GM10248 (cell line): ENCODE measurements at places on chromosomes 4 and X.

GRCh38 chr4:95552942-95553550, 4.3 kb upstream of the UNC5C start:
- DNase-seq = no peak

GRCh38 chr4:121829511-121829910, 5.8 kb upstream of the CCNA2 start:
- DNase-seq = no peak

DNA sequence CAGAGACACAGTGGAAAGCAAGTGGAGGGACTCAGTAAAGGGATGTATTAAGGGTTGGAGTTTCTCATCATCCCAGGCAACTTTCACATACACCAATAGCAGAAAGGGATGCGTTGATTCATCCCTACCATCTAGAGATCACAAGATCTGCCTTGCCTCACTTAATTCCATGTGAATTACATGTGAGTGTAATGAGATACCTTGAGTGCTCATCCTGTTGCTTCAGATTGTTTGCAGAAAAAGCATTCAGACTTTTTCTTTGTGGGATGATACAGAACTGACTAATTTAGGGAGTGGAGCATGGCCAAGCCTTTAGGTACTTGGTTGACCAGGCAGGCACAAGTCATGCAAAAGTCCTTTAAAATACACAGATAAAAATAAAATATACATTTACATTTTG, 124.8 kb upstream of the SLIT2 start:
- DNase-seq = no peak

- DNase-seq = no peak
Observed at GRCh38 chr4:41887821-41888686, 47.2 kb upstream of the TMEM33 start.

GRCh38 chr4:108544481-108544880, 75.9 kb upstream of the RPL34 start:
- no peak for DNase-seq

- no peak for DNase-seq
Observed at GRCh38 chr4:41713768-41714167, 34.8 kb downstream of the PHOX2B start.

DNA sequence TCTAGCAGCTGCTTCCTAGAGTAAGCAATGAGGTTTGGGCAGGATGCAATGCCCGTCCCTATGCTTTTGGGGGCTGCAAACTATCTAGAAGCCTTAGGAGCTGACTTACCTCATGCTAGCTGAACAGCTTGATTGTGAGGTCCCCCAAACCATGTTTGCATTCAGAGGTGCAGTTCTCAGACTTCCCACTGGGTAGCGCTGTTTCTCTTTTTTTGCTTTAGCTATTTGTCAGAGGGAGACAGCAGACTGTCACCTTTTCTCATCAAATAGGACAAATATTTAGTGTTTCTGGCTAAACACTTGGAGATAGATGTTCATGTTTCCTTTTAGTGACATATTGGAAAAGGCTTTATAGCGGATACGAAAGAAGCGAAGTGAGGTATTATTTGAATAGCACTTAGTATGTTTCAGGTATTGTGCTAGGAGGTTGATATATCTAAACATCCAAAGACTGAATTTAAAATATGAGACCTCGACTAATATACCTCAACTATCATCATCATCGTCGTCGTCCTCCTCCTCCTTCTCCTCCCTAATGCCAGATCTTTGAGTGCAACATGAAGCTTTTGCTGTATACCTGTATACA, 18.7 kb upstream of the TMEM192 start:
- peak; percentile 55 for DNase-seq

- no peak for DNase-seq
Observed at GRCh38 chrX:148530464-148531077, 30.2 kb downstream of the AFF2 start.

- DNase-seq = no peak
Observed at GRCh38 chr4:58749206-58749605, 1639.0 kb upstream of the IGFBP7 start.

DNA sequence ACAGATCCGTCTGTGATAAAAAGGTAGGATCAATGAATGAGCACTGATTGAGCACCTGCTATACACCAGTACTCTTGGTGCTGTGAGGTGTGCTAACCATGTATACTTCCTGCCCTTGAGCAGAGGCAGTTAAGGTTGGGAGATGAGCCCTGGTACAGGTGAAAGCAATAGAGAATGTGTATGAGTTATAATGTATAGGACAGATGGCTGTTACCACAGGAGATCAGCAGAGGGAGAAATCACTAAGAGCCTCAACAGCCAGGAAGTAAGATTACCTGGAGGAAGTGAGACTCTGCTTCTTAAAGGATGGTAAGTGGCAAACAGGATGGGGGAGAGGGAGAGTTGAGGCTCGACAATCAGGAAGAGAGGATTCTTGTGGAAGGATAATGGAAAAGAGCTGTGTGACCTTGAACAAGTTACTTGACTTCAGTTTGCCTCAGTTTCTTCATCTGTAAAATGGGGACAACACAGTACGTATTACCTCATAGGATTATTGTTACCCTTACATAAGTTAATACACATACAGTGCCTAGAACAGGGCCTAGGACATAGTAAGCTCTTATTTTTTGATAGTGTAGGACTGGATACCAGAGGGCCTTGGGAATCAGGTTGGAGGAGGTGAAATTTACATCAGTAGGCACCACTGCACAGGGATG, 9.1 kb downstream of the CXCR3 start:
- no peak for DNase-seq

DNA sequence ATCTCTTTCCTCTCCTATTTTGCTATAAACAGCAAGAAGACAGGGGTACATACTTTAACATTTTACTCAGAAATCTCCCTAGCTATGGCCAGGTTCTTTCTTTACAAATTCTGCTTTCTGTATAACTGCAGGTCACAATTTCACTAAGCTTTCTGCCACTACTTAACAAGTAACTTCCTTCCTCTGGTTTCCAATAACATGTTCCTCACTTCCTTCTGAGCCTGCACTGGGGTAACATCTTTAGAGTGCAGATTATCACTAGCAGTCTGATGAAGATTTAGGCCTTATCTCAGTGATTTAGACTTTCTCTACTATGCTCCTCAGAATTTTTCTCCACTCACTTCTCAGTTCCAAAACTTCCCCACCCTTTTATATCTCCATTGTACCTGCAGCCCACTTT, 1930.5 kb upstream of the AGA start:
- DNase-seq = no peak

GRCh38 chr4:176469546-176469945, 149.8 kb downstream of the SPCS3 start:
- DNase-seq = no peak

DNA sequence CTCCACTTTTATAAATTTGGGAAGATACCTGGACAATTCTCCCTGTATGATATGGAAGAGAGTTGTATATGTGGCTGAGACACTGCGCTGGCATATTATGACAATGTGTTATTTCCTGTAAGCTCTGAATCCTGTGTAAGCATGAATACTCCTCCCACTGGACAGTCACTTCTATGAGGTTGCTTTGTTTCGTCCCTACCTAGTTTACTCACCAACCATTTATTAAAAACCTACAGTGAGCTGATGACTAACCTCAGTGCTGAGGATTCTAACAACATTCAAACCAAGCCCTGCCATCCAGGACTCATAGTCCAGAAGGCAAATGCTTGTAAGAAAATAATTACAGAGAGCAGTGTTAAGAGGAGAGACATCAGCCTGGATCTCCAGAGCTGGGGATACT, 1632.9 kb upstream of the TENM3 start:
- no peak for DNase-seq

DNA sequence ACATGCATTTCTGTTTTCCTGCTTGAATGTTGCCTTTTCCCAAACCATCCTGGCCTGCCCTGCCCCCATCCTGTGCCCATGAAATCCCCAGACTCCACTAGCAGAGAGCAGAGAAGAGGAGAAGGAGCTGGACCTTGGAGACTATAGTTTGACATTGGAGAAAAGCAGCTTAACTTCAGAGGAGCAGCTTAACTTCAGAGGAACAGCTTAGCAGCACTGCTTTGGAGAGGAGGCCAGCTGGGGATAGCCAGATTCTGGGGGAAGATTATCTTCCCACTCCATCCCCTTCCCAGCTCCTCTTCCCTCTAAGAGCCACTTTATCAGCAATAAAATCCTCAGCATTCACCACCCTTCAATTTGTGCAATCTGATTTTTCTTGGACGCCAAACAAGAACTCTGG, 443.0 kb downstream of the PCDH10 start:
- DNase-seq = no peak

GRCh38 chr4:107804956-107805355, 19.8 kb upstream of the SGMS2 start:
- no peak for DNase-seq

DNA sequence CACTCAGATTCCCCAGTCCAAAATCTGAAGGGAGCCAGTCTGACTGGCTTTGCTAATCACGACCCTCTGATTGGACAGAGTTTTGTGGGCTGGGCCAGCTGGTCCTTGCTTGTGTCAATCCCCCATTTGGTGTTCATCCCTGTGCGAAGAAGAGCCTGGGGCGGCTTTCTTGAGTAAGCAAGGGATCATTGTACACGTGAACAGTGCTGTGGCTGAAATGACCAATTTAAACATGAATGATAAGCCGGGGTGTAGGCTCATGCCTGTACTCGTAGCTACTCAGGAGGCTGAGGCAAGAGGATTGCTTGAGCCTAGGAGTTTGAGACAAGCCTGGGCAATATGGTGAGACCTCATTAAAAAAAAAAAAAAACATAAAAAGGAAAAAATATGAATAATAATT, 379.1 kb downstream of the RAPGEF2 start:
- no peak for DNase-seq

GRCh38 chrX:84078991-84079390, 109.0 kb downstream of the RPS6KA6 start:
- no peak for DNase-seq

GRCh38 chr4:827209-828081, 1.5 kb upstream of the CPLX1 start:
- no peak for DNase-seq

GRCh38 chr4:23911675-23912455, 22.0 kb upstream of the PPARGC1A start:
- no peak for DNase-seq

DNA sequence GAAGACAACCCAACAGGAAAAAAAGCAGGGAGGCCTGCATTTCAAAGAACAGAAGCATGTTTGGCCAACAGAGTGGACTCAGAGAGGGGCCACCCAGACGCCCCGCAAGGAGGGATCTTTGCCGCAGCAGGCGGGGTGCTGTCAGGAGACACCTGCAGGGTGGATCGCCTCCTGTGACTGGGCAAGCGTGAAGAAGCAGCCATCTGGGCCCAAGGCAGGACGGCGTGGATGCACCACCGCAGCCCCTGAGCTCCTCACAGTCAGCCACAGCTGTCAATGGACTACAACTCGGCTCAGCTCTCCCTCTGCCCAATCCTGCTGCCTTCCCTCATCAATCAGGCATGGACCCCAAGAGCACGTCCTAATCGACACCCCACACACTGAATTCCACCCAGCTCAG, 32.0 kb upstream of the MAN2B2 start:
- DNase-seq = no peak

DNA sequence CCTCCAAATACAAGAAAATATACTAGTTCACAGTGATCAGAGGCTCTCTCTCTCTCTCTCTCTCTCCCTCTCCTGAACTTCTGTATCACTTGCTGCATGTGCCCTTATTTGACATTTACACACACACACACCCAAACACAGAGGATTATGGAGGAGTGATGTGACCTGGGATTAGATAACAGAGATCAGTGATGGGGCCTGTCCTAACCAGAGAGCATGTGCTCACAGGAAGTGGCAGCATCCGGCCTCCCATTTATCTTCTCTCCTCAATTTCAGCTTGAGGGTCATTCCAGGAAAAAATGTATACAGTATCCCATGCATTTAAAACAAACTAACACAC, 143.0 kb downstream of the TSPAN5 start:
- DNase-seq = no peak

- no peak for DNase-seq
Observed at GRCh38 chr4:11049001-11049400, 364.4 kb upstream of the CLNK start.

DNA sequence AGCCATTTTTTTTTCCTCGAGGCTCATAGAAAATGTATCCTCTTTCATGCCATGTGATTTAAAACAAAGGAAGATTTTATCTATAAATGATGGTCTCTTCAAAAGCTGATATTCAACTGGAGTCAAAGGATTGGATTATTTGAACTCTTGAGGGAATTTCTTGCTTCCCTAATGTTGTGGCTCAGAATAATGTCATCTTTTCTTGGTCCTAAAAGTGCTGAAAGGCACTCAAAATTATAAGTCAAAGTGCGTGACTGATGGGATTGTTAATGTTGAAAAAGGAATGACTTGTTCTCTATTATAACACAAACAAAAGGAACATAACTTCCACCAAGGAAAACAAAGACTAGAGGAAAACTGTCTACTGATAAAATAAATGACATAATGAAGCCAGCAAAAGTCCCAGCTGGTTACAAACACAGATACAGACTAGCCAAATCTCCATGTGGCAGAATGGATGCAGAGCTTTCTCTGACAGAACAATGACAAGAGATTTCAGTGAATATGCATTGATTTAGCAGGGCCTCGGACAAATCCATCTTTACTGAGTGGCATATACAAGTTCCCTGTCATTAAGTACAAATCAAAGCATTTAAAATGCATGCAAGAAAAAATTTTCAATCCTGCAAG, 552.6 kb downstream of the GBA3 start:
- no peak for DNase-seq
